Skin of body (tissue), 3 donors: ENCODE measurements at places on chromosomes 2 and 18.

DNA sequence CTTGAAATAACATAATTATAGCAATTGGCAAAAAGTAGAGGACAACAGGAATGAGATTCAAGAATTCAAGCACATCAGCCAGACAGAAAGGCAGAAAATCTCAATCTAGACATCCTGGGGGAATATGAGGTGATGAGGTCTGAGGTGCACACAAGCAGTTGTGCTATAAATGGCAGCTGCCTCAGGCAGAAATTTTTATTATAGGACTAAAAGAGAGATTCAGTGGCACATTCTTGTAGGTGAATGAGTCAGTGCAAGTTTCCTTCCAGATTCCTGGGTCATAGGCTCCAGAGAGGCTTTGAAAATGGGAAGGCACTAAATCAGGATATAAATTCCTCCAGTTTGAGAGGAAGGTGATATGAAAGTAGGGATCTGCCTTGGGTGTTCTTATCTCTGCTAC, 127.2 kb upstream of the THSD7B start:
- no peak for DNase-seq

GRCh38 chr2:62374301-62375112, 131.5 kb downstream of the TMEM17 start:
- no peak for DNase-seq

DNA sequence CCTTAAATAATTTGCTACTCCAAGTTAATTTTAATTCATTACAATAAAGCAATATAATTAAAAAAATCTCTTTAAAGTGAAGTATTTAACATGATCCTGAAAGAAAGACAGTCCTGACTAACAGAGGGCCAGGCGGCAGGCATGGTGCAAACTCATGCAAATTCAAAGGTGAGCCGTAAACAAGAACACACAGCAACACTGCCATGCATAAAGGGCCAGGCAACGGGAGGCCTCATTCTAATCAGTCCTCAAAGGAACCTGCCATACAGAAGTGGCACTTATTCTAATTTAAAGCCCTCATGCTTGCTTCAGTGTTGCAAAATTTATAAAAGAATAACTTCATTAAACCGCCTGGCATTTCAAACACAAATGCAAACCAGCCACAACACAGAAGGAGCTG, 277.0 kb downstream of the ZNF521 start:
- DNase-seq: no peak

DNA sequence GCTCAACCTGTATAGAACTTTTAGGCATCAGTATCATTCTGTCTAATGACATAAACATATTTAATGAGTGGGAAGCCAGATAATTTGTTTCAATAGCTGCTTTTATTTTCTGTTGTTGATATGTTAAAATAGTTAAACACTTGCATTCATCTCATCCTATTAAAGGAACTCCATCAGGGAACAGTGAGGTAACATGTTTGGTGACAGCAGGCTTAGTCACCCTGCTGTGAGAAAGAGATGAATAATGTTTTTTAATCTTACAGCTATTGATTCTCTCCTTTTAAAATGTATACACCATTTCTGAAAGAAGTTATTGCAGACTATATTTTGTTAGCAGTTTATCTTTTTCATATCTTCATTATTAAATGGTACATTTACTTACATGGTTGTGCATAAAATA, 123.3 kb upstream of the CWC22 start:
- no peak for DNase-seq

DNA sequence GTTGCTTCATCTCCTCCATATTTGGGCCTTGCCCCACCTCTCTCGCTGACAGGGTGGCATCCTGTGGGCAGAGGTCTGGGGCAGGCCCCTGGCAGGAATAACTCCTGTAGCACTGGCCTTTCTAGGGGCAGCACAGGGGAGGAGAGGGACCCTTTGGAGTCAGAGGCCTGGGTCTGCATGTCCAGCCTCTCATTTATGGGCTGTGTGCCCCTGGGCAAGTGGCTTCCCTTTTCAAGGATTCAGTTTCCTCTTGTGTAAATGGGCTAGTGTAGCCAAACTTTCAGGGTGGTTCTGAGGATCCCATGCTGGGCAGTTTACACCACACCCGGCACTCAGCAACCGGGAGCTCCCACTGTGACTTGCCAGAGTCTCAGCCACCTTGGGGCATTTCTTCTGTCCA, 23.4 kb downstream of the ADRA2B start:
- no peak for DNase-seq

- DNase-seq: no peak
Measured at GRCh38 chr2:108287169-108287568, 1.5 kb upstream of the SULT1C2 start.

- no peak for DNase-seq
Measured at GRCh38 chr2:240127911-240128607, 8.0 kb downstream of the COPS9 start.

DNA sequence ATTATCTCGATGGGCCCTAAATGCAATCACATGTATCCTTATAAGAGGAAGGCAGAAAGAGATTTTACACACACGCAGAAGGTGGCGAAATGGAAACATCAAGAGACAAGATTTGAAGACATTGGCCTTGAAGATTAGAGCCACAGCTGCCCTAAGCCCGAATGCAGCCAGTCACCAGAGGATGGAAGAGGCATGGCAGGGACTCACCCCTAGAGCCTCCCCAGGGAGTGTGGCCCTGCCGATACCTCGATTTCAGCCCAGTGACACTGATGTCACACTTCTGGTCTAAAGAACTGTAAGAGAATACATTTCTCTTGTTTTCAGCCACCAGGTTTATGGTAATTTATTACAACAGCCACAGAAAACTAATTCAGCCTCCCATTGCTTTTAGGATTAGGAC, 17.4 kb downstream of the TTC39C start:
- no peak for DNase-seq

- DNase-seq: no peak
Measured at GRCh38 chr2:32278478-32278853, 762 bp downstream of the YIPF4 start.

GRCh38 chr18:27674411-27674810, 489.3 kb upstream of the CHST9 start:
- DNase-seq: no peak

DNA sequence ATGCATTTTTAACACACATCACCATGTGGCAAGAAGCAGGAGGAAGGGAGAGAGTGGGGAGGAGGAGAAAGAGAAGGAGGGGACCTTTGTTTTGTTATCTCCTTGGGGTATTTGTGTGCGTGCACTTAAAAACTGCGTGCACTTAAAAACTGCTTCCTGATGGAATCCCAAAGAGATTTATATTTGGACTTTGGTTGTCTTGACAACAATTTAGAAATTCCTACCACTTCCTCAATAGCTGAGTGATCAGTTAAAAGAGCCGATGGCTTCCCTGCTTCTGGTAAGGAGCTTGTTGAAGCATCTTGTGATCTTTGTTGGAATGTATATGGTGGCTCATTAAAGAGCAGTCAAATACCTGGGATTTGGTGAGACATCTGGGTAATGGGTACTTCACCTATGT, 4.5 kb downstream of the RAB31 start:
- DNase-seq: peak; percentile 72

DNA sequence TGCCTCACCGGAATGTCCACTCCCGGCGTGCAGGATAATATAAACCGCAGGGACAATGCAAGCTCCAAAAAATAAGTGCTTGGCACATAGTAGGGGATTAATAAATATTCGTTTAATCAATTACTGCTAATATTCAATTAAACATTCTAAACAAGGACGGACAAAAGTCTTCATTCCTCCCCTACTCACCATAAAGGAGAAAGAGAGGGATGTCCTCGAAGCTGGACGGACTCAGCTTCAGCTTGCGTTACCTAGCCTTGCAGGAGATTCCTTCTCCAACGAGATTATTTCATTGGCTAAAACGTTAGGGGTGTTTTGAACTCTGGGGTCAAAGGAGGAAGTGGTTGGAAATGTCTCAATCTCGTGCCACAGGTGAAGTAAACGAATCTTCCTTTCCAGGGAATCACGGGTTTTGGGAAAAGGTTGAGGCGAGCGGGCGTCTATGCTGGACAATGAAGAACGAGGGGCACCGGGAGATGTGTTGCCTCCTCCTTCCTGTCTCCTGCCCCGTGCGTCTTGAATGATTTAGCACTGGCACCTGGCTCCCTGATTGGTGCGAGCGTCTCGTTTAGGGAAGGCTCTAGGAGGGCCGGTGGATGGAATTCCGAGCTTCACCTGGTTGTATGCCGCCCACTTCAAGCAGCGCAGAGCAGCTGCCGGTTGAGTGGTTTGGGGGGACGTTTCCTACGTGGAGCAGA, 2.0 kb upstream of the GAD1 start:
- no peak for DNase-seq

- no peak for DNase-seq
Measured at GRCh38 chr18:3691705-3692104, 241.7 kb downstream of the TGIF1 start.

DNA sequence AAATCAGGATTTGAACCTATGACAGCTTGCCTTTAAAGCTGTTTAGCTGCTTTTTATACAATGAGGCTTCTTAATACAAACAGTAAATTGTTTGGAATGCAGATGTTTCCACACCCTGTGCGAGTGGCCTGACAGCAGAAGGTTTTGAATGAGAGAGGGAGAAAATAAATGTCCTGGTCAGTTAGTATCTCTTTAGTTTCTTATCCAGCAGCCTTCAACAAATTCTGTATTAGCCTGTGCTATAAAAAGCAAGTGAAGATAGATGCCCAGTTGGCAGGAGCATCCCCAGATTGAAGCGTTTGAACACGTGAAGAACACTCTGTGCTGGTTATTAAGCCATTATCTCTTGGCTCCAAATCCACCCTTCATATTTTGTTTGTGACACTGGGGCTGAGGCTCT, 70.6 kb downstream of the CERS6 start:
- DNase-seq: peak; percentile 39

- no peak for DNase-seq
Measured at GRCh38 chr2:71859211-71859847, 288.3 kb downstream of the CYP26B1 start.

- no peak for DNase-seq
Measured at GRCh38 chr2:27262379-27263286, at the start of gene SLC30A3. SLC30A3 (minus strand) TSS chr2:27263047; CDS start chr2:27262906, 141 bp downstream.

DNA sequence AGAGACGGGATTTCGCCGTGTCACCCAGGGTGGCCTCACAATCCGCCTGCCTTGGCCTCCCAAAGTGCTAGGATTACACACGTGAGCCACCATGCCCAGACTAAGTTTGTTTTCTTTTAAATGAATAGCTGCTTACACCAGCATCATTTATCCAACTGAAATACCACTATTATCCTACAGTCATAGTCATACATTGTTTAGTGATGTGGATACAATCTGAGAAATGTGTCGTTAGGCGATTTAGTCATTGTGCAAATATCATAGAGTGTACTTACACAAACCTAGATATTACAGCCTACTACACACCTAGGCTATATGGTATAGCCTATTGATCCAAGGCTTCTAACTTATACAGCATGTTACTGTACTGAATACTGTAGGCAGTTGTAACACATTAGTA, 10.3 kb downstream of the ZC3H15 start:
- no peak for DNase-seq

DNA sequence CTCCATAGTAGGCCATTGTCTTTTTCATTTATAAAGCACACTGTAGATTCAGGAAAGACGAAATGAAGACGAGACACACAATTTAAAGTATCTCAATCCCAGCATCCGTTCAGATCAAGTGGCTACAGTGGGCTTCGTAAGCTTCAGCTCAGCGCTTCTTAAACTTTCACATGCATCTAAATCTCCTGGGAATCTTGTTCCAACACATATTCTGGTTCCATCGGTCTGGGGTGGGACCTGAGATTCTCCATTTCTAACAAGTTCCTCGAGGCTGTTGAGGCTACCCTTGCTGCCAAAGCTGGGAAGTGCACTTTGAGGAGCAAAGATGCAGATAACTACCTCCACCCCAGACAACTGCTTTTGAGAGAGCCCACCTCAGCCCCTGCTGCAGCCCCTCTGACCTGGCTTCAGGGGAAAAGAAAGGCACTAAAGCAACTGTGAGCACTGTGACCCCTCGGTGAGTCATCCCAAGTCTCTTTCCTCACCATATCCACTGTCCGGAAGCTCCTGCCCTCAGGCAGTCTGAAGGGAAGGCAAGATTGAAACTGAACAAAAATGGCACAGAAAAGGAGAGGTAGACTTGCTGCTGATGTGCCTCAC, 201.1 kb upstream of the FBXO11 start:
- no peak for DNase-seq

DNA sequence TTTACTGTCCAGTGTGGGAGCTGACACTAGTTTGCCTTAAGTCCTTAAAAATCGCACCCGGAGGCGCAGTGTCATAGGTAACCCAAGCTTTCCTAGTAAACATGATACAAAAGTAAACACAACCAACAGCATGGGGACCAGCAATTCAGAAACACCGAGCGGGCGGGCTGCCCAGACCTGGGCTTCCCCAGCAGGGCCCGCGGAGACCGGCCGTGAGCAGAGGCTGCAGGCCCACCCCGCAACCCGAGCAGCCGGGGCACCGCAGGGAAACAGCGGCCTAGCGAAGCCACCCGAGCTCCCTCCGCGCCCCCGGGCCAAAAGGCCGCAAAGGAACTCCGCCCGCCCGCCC, 296 bp downstream of the TTC21B start:
- DNase-seq: peak; percentile 56

- no peak for DNase-seq
Measured at GRCh38 chr2:31079665-31080064, 58.6 kb downstream of the GALNT14 start.

GRCh38 chr2:235390108-235390815, 103.6 kb upstream of the AGAP1 start:
- DNase-seq: no peak

- DNase-seq: no peak
Measured at GRCh38 chr2:173985605-173985992, 20.4 kb upstream of the SP3 start.

- no peak for DNase-seq
Measured at GRCh38 chr2:75327334-75327733, 128.0 kb upstream of the TACR1 start.

DNA sequence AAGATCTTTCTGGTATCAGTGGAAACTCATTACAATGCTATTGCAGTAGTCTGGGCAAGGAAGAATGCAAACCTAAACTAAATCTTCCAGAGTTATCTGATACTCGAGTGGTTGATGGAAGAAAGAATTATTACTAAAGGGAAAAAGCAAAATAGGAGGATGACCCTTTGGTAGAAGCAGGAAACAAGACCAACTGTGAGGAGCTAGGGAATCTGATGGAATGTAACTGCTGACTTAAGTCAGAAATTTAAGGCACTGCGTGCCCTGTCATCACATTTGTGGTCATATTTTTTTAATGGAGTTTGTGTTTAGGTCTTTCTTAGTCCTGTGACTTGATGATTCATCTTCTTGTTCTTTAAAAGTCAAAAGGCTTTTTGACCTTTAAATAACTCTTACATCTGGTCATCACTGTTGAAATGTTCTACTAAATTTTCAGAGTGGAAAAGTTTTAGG, 36.5 kb upstream of the ARMC9 start:
- no peak for DNase-seq
